ENCODE measurements at places on chromosomes 16 and 17. TPM values are rescaled to one million over a fixed set of nuclear protein-coding genes. Genes with fewer than 3 reads are reported as not detected.

DNA sequence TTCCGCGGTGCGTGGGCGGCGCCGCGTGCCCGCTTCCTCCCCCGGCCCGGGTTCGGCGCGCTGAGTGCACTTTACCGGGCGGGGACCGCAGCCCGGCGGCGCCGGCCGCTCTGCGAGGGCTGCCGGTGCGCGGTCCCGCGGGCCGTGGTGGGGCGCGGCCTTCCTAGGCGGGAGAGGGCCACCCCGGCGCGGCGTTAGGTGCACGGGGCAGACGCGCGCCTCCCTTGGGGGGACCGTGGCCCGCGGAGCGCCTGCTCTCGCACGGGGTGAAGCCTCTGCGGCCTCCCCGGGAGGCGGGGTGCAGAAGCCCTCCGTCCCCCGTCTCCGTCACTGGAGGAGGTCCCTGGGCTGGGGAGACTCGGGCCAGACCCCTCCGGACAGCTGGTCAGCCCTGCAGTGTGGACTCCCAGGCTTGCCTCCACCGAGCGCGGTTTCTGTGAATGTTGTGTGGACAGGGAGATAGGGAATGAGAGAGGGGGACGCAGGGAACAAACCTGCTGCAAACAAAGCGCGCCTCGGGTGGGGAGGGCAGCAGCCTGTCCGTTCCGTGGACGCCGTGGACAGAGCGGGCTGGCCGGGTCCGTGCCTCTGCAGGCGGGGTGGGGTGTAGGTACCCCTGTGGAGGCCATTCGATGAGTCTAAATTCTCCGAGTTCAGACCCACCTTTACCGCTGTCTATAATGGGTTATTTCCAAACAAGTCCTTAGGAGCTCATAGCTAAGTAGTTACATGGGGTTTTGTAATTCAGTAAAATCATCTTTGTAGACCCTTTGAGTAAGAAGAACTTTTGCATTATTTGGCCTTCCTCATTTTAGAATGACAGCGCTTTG is 721 bp downstream of the TBCD start:
- no peak for DNase-seq

DNA sequence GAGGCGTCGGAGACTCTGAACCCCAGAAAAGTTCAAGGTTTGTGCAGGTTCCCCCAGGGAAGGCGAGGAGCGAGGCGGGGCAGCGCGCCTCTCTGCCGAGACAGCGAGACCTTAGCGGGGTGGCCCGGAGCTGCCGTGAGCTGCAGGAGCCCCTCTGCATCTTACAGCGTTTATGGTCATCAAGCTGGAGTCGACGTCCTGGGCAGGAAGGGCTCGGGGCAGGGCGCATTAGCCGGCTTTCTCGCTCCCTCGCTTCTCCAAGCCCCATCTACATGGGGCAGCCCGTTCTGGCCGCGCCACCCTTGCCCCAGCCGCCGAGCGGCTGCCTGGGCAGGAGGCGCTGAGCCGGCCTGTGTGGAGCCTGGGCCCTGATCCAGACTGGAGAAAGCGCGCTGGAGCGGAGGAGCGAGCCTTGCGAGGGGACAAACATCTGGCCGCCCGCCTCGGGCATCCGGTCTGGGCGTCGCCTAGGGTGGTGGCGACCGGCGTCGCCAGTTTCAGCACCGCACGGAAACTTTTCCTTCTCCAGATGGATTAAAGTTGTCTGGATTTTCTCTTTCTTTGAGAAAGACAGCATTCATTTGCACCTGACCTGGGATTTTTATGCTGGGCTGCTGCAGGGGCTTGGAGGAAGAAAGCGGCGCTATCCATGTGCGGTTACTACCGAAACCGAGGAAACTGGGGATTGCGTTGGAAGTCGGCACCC is 750 bp downstream of the TMEM132E start:
- DNase-seq, result no peak

Gene NPIPA5
- total RNA-seq, result not detected

DNA sequence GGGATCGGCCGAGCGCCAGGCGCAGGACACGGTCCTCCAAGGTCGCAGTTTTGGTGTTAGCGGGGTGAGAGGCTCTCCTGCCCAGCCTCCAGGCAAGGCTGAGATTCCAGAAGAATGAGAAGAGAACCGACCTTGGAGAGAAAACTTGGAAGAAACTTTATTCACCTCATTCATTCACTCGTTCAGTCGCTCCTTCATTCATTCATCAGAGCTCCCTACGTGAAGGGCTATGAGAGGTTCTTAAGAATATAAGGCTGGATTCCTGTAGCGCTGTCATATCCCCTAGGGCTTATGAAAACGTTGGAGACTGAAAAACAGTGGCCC is 991 bp upstream of the MYH10 start:
- no peak for DNase-seq

DNA sequence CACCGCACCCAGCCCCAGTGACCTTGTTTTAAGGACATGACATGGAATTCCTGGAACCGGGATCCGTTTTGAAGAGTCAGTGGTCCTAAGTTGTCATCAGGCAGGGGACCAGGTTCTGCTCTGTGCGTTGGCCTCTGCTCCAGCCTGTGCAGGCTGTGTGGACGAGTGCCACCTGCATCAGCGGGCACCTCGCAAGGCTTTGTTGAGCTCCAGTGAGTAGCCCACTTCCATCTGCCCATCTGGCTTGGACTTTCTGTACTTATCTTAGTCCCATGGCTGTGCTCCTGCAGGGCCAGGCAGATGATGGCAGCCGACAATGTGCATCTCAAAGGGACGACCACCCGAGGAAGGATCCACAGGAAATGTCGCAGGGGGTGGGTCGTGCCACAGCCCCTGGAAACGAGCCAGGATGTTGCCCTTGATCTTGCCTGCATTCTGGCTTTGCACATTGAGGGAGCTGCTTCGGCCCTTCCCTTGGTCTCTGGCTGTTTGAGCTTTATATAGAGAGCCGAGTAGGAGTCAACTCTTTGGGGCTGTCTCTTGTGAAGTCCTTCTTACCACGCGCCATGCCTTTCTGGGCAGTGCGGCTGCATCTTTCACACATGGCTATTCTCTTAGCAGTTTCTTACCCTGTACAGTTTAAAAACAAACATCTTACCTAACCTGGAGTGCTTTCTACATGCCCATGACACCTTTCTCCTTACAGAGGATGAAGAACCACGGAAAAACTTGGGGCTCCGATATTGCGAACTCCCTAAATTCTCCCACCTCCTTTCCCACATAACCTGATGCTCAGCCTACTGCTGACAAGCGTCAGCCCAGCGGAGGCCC is 18.3 kb downstream of the KIAA0513 start:
- no peak for DNase-seq

Gene DBF4B
- 0.71 TPM for total RNA-seq

DNA sequence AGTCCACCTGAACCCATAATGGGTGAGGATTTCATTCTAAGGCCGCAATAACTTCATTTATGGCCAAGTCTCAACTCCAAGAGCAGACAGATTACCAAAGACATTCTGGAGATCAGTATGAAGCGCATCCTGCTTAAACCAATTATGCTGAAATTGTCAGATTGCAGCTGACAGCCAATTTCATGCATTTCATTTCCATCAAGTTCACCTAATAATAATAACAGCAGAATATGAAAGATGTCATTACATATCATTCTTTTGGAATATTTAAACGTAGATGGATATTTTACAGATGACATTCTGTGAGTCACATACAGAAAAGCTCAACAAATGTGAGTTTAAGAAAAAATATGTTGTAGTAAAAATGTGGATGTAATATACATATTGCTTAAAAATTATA is 54.9 kb upstream of the NACA2 start:
- DNase-seq, result no peak

Gene SLC4A1
- not detected for total RNA-seq

DNA sequence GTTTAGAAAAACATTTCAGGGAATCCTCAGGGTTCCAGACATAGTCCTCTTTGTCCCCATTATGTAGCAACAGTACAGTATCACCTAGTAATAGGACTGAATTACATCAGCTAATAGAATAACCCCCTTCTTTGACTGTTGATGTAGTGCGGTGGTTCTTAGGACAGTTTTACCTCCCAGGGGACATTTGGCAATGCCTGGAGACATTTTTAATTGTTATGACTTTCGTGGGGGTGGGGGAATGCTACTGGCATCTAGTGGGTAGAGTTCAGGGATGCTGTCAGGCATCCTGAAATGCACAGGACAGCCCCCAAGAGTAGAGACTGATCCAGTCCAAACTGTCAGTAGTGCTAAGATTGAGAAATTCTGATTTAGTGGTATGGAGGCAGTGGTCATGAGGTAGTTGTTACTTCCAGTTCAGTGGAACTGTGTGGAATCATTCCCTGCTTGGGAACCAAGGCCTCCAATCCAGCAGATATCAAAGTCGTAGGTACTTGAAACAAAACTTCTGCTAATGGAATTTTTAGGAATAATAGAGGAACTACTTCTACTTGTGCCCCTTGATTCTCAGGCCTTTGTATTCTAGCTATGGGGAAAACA is 20.3 kb downstream of the NF1 start:
- DNase-seq, result no peak

Gene TMEM100
- total RNA-seq, result not detected

DNA sequence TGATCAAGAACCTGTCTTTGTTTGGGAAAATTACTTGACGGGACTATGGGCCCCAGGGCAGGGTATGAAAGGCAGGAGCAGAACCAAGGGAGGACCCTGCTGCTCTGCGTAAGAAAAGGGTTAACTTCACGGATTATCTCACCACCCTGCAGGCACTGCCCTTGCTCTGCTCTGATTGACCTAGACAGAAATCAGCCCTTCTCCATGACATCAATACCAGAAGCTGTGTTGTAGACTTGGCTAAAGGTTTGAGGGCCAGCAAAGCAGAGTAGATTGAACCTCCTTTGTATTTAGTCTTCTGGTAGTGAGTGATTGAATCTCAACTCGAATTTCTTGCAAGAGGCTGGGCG is 52.9 kb upstream of the ETV4 start:
- DNase-seq, result no peak

GRCh38 chr16:3190949-3191353 is 2.9 kb downstream of the OR1F1 start:
- no peak for DNase-seq
